RPMI7951 (cell line): ENCODE measurements at places on chromosomes 12 and 14. TPM values are rescaled to one million over a fixed set of nuclear protein-coding genes. Genes with fewer than 3 reads are reported as not detected.

GSC gene
- total RNA-seq: not detected in 2 replicates

MFAP5 gene
- 0.68 TPM in 1 of 2 replicates, not detected in the other for total RNA-seq

GRCh38 chr14:73720636-73721035 is 6.5 kb upstream of the PNMA1 start:
- DNase-seq: no peak

- no peak for DNase-seq
These were observed 50.3 kb downstream of the SNAPC1 start for GRCh38 chr14:61812347-61813095.

DNA sequence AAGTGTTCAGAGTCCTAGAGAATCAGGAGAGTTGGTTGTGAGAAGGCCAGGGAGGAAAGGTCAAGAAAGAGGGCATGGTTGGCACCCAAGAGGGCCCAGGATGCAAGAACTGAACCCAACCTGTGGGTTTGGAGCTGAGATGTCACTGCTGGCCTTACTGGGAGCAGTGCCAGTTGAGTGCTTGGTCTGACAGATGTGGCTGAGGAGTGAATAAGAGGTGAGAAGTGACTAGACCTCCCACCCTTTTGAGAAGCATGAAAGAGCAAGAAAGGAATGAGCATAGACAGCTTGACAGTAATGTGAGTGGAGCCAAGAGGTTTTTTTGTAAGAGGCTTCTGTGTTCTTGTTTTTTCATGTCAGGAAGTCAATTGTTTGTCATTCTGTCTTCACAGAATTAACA is 95.3 kb downstream of the FGD4 start:
- no peak for DNase-seq

BMP4 gene
- total RNA-seq: 76.8 and 77.1 TPM in 2 replicates

- DNase-seq: peak; percentile 23
These were observed 391.4 kb upstream of the SYT1 start for GRCh38 chr12:78473136-78473535.
